ENCODE measurements at places on chromosomes 3 and 15.
A peak's percentile ranks its signal among the peaks of the same experiment; 100 is the strongest.

- no peak for DNase-seq
These were observed 487.6 kb downstream of the NAALADL2 start for GRCh38 chr3:175346573-175347356.

- DNase-seq = no peak
These were observed 23.3 kb downstream of the IDH2 start for GRCh38 chr15:90078965-90079364.

DNA sequence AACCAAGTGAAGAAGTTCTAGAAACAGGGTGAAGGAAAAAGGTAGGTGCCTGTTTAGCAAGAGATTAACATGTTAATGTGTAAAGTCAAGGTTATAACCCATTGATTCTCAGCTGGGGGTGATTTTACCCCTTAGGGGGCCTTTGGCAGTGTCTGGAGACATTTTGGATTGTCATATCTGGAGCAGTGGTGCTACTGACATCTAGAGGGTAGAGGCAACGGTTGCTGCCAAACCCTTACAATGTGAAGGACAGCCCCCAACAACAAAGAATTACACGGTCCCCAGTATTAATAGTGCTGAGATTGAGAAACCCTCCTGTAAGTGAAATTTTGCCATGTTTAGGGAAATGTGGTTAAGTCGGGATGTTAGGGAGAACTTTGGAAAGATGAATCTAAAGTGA, 74.7 kb downstream of the CRYBG3 start:
- no peak for DNase-seq

- peak; percentile 62 for DNase-seq
These were observed 275.3 kb downstream of the UACA start for GRCh38 chr15:70488002-70488605.

- no peak for DNase-seq
These were observed 116.2 kb upstream of the LRRFIP2 start for GRCh38 chr3:37290551-37290950.

DNA sequence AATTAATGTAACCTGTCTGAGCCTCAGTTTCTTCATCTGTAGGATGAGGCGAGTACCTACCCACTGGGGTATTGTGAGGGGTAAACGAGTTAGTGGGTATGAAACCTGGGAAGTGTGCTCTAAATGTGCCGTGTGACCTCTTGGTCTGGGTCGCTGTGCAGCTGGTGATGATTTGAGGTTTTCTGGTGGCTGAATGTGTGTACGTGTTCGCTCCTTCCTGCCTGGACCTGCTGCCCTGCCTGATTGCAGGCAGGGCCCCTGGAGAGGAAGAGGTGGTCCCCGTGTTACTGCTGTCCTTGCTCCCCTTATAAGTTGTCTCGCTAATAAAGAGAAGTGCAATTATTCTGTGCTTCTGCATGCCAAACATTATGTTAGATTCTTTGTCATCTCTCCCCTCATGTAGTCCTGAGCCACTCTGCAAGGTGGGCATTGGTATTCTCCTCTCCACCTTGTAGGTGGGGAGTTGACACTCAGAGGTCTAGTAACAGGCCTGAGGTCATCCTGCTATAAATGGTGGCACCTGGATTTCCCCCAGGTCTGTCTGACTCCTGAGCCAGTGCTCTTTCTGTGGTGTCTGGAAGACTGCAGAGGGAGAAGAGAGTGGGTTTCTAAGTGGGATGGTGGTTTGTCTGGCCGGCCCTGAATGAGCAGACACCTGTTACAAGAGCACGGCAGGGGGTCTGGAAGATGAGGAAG, 15.7 kb downstream of the PDIA5 start:
- DNase-seq = no peak

DNA sequence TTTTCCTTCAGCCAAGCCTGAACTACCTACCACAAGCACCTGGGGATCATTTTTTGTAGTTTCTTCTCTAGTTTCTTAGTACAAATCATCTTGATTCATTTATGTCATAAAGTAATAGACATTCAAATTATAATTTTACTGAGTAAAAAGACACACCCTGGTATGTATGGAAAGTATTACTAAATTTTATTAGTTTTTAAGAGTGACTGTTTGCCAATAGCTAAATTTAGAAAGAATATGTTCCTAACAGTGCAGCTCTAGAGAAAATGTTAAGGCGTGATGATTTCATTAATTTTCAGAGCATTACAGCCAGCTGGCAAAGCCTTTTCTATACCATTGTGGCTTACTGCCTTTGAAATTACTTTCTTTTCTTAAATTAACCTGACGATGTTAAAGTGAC, 612.0 kb upstream of the KCNMB2 start:
- no peak for DNase-seq

- no peak for DNase-seq
These were observed 41.2 kb downstream of the TRAT1 start for GRCh38 chr3:108863799-108864135.

DNA sequence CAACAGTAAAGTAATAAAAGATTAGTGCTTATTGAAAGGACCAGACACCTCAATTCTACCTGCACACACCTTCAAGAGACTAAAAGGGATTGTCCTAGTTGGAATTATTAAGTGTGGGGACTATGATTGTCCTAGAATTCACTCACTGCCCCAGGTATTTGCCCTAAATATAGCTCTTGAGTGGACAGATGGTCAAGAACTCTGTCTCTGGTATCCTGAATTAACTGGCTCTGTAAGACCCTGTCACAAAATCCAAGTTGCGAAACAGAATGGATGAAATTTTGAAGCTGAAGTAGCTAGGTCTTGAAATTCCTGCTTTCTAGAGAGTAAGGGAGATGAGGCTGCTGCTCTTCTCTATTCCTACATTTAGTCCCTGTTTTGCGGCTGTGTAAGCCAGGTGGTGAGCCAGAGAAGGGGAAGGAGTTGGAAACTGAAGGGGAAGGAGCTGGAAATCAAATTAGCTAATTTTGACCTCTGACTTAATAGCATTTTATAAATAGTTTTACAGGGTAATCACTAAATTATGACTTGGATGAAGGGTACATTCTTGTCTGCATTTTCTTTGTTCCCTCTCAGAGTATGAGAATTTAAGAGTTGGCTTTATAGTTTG, 34.5 kb downstream of the KBTBD12 start:
- no peak for DNase-seq

- DNase-seq = no peak
These were observed 103.2 kb upstream of the BNIP2 start for GRCh38 chr15:59792359-59792758.

DNA sequence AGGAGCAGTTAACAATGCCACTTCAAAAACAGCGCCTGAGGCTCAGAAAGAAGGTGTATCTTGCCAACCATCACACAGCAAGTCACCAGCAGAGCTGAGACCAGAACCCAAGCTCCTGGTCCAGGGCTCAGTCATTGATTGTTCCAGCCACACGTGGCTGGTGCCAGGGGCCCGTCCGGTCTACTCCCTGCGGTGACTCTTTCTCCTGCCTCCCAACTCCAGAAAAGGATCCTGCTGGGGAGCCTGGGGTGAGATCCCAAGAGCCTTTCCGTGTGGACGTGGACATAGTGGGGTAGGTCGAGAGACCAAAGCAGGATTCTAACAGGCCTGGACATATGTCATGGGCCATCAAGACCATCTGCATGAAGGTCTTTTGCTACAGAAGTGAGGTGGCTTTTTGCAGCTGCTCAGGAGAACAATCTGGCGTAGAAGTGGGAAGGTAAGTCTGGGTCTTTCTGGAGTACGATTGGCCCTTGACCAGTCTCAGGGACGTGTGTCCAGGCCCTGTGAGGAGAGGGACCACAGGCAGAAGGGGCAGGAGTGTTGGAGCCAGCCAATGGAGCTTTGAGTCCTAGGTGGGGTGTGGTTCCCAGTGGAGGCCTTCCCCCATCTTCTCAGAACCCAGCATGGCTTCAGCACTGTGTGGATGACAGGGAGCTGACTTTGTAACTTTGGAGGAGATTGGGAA, 105.4 kb downstream of the HMG20A start:
- DNase-seq = no peak

- no peak for DNase-seq
These were observed 383.9 kb upstream of the DPH6 start for GRCh38 chr15:35929740-35930444.

DNA sequence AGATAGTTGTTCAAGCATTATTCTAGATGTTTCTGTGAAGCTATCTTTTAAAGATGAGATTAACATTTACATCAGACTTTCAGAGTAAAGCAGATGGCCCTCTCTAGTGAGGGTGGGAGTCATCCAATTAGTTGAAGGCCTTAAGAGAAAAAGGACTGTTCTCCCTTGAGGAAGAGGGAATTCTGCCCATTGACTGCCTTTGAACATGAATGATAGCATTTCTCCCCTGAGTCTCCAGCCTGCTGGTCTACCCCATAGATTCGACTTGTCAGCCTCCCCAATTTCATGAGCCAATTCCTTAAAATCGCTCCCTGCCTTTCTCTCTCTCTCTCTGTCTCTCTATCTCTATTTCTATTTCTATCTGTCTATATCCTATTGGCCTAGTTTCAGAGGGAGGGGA, 115.5 kb downstream of the EBLN2 start:
- DNase-seq = no peak

DNA sequence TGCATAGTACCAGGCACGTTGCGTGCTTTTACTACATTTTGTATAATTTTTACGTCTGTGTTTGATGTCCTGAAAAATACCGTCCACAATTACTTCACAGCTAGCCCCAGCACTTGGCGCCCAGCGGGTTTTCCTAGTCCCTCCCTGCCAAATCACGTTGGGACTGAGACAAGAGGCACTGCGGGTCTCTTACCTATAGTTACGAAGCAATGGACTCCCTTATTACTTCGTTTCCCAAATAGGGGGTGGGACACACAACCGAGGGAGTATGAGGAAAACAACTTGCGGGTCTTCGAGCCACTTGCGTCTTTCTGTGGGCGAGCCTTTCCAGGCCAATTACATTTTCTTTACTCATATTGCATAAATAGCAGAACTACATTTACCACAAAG, 620 bp upstream of the CMSS1 start:
- no peak for DNase-seq

DNA sequence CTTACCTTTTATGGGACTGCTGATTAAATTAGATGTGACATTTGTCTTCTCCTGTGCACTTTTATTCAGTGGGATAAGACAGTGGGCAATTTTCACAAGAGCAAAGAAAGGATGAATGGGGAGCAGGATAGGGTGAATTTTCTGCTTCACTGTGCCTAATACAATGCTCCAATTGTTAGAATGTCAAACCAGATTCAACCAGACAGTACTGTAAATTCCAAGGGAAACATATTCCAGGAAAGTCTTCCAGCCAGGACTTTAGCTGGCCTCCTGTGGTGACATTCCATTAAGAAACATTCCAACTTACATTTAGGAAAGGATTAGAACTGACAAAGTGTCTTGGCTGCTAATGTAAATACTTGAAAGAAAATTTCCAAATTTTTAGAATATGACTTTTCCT, 100.1 kb upstream of the PROK2 start:
- DNase-seq = no peak

DNA sequence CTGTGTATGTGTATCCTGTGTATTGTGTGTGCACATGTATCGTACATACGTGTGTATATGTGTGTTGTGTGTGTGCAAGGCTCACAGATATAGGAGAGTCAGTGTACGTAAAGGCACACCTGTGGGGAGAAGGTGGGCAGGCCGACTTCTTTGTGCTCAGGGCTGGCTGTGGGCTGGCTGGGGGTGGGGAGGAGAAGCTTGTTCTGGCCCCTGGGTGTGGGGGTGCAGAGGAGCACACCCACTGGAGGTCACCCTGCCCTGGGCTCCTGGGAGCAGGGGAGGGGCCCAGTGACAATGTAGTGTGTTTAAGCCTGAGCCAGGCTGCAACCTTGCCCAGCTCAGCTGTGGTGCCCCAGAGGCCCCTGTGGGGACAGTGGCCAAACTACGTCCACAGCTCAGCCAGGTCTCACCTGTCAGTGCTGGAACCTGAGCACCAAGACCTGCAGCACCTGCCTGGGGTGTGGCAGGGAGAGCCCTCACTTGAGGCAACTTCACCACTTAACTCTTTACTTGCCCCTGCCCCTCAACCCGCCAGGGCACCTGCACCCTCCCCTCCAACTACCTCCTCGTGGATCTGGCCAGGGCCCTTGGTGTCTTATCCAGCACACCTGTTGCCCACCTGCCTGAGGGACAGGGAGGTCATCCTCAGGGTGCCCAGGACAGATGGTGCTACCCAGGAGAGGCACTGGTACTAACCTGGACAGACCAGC, 2.6 kb upstream of the HHATL start:
- DNase-seq = no peak

- no peak for DNase-seq
These were observed 76.7 kb downstream of the SST start for GRCh38 chr3:187593451-187593850.

Data from activated CD8-positive, alpha-beta memory T cell treated with anti-CD3 and anti-CD28 coated beads for 4 hours (primary cell).